Central memory CD8-positive, alpha-beta T cell (primary cell): ENCODE measurements at places on chromosomes 11 and 22.

DNA sequence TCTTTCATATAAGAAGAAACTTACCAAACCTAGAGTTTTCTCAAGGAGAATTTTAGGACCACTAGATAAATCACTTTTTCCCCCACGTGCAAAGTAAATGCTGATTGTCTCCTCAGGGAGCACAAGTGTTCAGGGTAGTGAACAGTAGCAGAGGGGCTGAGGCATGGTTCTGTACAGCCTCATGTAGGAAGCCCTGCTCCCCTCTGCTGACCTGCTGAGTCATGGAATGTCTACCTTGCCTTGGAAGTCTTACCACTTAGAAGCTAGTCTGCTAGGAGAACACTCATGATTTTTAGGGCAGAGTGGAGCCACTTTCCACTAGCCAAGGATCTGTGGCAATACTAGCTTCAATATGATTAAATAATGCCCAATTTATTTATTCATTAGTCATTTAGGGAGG lies 2120.6 kb upstream of the RAG2 start:
- DNase-seq, result no peak

DNA sequence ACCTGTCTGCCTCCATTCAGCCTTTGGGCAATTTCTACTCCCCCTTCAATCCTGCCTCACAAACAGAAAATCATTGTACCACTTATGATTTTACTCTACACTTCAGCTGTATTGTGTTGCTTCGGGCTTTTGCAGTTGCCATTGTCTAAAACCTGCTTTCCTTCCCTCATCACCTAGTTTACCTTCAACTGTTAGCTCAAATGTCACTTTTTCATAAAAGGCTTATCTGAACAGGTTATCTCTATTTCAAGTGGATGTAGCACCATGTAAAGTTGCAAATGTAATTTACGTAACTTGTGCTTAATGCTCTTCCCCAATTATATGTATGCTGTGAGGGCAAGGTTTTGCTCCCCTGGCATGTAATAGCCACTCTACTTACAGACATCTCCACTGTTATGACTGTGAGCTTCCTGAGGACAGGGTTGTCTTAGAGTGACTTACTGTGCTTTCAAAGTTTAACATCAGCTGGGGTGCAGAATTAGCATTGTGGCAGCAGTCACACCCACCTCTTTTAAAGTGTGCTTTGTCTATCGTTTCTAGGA lies 5.4 kb downstream of the RPS25 start:
- no peak for DNase-seq

DNA sequence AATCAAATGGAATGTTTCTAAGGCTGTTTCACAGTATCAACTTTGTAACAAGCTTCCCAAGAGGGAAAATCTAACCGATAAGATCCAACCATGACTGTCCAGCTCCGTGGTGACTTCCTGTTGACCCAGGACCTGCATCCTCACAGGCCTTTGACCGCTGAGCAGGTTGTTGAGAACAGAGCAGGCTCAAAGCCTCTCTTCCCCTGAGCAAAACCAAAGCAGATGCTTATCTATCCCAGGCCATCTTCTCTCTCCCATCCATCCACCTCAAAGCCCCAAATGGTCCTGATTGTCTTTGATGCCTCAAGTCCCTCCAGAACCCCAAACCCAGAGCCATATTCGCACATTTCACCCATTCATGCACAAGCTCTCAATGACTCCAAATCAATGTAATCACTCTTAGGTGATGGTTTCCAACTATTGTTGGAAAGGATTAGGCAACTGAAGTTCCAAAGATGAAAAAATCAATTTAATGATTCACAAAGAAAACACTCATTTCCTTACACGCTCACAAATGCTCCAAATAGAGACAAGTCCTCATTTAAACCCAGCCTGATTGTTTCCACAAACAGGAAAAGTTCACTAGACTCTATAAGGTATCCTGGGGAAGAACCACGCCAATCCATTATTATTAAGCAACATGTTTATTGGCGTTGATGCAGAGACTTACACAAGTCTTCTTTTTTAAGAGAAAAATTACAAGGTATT lies 48.7 kb downstream of the C11orf58 start:
- DNase-seq, result no peak

- DNase-seq, result no peak
Measured at GRCh38 chr22:19525666-19526065, 1.5 kb upstream of the CLDN5 start.

GRCh38 chr11:80168796-80169195 lies 728.0 kb upstream of the TENM4 start:
- no peak for DNase-seq

DNA sequence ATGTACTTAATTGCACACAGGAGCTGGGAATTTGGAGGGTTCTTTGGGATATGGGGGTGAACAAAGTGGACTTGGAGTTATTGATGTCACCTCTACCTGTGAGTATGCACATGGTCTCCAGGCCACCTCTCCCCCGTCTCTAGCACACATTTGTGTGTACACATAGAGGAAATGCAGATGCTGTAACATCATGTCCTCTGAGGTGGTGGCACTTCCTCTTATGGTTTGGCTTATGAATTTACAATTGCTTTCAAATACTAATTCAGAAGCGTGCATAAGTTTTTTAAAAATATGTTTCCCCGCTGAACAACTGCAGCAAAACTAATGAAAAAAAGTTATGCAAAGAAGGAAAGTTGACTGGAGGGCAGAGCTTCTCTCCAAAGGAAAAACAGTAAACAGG lies 152.0 kb upstream of the TENM4 start:
- DNase-seq, result no peak

DNA sequence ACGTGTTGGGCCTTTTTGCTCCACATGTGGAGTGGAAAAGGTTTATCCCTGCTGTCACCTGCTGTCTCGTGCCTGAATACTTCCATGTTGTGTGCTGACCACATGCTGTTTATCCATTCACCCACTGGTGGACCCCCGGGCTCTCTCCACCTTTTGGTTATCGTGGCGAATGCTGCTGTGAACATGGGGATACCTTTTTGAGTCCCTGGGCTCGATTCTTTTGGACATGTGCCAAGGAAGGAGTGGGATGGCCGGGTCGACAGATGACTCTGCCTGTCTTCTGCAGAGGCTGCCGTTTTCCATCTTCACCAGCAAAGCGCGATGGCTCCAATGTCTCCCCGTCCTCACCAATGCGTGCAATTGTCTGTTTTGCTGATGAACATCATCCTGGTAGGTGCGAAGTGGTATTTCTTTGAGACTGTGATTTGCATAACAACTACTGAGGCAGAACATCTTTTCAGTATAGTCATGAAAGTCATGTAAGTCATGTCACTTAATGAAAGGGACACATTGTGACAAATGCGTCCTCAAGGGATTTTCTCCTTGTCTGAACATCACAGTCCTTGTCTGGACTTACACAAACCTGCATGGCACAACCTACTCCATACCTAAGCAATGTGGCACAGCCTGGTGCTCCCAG lies 758.7 kb downstream of the BRD1 start:
- DNase-seq, result no peak

GRCh38 chr11:17538731-17539130 lies 5.5 kb downstream of the USH1C start:
- DNase-seq, result no peak

DNA sequence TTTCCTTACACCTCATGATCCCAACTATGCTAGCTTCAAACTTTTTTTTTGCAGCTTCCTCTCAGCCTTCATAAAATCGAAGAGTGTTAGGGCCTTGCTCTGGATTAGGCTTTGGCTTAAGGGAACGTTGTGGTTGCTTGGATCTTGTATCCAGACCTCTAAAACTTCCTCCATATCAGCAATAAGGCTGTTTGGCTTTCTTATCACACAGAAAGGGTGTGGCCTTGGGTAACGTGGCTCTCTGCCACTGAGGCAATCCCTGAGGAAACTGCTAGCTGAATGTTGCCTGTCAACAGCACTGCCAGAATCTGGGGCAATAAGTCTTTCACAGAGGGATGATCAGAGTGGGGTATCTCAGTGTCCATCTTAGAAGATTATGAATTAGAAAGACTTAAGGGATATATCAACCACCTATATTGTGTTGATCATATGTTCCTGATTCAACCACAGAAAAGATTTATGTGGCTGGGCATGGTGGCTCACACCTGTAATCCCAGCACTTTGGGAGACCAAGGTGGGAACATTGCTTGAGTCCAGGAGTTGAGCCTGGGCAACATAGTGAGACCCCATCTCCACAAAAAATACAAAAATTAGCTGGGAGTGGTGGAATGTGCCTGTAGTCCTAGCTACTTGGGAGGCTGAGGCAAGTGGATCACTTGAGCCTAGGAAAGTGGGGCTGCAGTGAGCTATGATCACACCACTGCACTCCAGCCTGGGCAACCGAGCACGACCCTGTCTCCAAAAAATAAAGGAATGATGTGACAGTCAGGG lies 12.5 kb upstream of the CUL5 start:
- no peak for DNase-seq

- no peak for DNase-seq
Measured at GRCh38 chr11:46917109-46917761, 1.1 kb downstream of the LRP4 start.

DNA sequence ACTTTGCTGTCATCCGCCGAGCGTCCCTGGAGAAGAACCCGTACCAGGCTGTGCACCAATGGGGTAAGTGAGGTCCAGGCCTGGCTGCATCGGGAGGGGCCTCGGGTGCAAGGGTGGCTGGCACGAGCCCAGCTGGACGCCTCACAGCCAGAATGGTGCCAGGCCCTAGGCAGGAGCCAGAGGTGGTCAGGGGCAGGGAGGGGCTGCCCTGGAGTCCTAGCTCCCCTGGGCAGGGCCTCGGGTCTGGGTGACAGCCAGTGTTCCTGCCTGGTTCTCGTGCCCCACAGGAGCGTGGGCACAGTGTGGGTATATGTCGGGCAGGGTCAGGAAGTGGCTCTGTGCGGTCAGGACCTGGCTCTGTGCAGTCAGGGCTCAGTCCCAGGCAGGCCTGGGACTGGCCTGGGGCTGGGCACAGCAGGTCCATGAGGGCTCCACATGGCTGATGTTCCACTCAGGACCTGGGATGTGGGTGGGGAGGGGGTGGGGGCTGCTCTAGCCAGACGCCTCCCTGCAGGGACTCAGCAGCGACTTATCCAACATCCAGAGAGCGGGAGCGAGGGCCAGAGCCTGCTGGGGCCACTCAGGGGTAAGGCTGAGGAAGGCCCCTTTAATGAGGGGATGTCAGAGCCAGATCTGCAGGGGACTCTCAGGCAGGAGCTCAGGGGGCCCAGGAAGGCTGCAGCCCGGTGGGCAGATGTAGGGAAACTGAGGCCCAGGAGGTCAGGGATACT lies 1.2 kb downstream of the TSPAN32 start:
- DNase-seq, result peak; percentile 14

- no peak for DNase-seq
Measured at GRCh38 chr11:47161890-47162289, 14.8 kb downstream of the ARFGAP2 start.

DNA sequence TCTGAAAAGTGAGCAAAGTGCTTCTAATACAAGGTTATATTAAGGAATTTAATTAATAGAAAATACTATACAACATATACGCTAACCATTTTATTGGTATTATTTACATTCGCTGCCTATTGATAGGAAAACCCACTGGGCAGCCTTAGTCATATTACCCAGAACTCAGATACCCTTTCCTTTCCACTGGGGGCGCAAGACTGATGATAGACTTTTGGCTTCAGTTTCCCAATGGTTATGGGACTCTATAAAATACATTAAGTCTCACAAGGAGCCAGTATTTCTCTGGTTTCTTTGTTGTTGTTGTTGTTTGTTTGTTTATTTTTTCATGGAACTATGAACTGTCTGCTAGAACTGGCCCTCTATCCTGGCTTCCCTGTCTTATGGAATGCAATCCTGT lies 471.1 kb upstream of the KIRREL3 start:
- DNase-seq, result no peak
